ENCODE measurements at places on chromosomes 7 and 10.

- DNase-seq = no peak
Measured at GRCh38 chr10:133481086-133481643, 27.4 kb downstream of the SCART1 start.

DNA sequence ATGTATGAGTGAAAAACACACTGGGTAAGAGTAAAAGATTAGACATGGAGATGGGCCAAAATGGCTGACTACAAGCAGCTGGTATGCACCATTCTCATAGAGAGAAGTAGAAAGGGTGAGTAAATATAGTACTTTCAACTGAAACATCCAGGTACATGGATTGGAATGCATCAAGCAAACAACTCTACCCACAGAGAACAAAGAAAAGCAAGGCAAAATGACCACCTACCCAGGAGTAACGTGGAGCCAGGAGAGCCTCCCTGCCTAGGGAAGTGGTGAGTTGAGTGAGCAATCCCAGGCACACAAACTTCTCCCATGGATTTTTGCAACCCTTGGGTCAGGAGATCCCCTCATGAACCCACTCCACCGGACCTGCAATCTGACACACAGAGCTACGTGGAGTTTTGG lies 212.8 kb downstream of the PTN start:
- no peak for DNase-seq

- no peak for DNase-seq
Measured at GRCh38 chr7:16023046-16023445, 336.6 kb upstream of the MEOX2 start.

GRCh38 chr7:71843676-71844075 lies 568.5 kb downstream of the CALN1 start:
- DNase-seq = no peak

- no peak for DNase-seq
Measured at GRCh38 chr7:75808106-75808505, 5.5 kb downstream of the CCL24 start.

DNA sequence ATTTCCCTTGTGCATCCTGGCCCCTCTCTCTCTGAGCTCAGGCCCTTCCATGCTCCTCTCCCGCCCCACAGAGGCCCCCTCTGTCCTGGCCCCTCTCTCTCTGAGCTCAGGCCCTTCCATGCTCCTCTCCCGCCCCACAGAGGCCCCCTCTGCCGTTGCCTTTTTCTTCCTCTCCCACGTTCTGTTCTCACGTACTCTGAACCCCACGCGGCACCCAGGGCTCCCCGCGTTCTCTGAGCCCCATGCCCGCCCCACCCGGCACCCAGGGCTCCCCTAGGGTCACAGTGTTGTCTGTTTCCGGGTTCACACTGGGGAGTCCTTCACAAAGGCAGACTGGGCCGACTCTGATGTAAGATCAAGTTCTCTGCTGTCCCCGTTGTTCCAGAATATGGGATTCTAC lies 336.8 kb downstream of the DNAJB6 start:
- no peak for DNase-seq

DNA sequence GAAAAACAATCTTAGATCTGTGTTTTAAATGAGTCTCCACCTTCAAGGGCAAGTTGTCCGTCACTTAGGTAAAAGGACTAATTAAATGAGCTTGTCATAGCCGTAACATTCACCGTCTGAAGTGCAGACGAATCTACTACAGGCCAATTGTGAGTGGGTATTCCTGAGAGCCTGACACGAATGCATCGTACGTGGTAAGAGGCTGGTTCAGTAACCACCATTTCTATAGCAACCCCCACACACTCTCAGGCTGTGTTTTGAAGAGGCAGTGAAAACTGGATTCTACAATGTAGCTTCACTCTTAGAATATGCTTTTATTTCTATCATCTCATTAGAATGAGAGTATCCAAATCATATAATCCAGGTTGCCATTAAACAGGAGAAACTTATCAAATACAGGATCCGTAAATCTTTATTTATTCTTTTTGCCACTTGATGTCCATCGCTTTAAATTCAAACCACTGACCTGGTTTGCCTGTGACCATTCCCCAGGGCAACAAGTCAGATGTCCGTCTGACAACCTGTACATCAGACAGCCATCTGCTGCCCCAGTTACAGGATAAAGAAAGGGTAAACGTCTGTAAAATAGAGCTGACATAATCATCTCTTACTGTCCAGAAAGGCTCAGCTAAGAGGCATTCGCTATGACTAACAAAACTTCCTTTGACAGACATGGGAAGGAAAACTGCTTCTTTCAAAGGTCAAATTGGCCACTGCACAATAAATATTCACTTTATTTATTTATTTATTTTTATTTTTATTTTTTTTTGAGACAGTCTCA lies 70.3 kb upstream of the NMT2 start:
- DNase-seq = no peak

GRCh38 chr7:131905471-131905973 lies 349.1 kb upstream of the PODXL start:
- DNase-seq = no peak

GRCh38 chr7:98559958-98560357 lies 57.1 kb upstream of the NPTX2 start:
- DNase-seq = no peak

DNA sequence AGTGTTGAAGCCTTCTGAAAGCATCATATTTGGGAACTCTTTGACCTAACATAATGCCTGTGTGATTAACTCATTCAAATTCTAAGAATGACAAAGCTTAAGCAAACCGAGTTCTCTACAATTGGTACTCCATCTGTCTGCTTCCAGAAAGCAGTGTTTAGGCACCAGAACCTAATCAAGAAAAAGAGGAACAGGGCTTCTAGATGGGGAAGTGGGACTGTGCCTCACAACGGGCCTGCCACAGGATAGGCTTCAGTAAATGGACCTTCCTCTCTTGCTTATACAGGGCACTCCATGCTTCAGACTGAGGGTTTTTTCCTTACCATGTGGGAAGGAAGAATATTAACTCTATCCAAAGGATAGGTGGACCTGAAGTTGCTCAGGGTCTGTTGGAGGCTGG lies 808.1 kb downstream of the XPNPEP1 start:
- DNase-seq = no peak

DNA sequence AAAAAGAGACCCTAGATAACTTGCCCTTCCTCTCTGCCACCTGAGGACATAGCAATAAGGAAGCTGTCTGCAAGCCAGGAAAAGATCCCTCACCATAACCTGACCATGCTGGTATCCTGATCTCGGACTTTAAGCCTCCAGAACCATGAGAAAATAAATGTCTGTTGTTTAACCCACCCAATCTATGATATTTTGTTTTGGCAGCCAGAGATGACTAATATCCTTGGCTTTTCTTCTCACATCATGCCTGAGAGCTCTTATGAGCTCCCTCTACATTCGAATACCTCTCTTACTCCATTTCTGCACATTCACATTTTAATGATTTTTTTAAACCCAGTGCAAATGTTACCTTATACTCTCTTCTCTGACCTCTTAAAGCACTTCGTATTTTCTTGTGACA lies 214.0 kb upstream of the CHRM2 start:
- no peak for DNase-seq

DNA sequence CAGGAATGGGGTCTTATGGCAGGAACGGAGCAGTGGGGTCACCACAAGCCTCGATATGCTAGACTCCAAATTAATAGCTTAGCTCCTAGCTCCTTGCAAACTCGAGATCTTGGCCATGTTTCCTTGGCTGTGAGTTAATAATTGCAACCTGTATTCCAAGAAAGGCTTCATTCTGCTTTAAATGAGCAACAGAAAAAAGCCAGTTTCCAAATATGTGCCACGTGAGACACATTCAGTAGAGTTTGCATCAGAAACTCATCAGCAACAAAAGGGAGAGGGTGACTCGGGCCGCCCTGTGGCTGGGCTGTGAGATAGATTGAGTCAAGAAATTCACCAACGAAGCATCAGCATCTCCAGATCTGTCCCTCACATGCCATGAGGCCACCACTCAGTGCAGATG lies 112.0 kb downstream of the NPTX2 start:
- DNase-seq = no peak

DNA sequence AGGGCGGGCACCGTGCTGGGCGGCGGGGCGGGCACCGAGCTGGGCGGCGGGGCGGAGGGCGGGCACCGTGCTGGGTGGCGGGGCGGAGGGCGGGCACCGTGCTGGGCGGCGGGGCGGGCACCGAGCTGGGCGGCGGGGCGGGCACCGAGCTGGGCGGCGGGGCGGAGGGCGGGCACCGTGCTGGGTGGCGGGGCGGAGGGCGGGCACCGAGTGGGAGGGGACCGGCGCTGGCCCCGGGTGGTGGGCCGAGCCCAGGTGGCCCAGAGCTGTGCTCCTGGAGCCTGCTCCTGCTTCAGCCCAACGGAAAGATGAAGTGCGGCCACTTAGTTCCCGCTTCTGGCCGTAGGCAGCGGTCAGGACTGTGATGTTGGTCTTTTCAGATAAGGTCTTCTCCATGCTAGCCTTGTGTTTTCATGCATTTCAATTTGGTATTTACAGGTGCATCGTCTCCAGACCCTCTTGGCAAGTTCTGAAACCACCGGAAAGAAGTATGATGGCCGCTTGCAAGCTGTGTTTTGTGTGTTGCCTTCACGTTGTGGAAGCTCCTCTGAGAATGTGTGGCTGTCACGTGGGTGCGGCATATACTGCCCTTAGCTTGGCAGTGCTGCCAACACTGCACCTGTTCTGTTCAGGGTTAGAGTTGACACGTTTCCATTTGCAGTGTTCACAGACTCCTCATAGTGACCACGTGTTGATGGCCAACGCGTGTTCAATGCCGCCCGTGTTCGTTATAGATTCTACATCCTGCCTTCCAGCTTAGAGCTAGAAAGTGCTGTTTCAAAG lies 25.2 kb downstream of the IQCE start:
- no peak for DNase-seq

DNA sequence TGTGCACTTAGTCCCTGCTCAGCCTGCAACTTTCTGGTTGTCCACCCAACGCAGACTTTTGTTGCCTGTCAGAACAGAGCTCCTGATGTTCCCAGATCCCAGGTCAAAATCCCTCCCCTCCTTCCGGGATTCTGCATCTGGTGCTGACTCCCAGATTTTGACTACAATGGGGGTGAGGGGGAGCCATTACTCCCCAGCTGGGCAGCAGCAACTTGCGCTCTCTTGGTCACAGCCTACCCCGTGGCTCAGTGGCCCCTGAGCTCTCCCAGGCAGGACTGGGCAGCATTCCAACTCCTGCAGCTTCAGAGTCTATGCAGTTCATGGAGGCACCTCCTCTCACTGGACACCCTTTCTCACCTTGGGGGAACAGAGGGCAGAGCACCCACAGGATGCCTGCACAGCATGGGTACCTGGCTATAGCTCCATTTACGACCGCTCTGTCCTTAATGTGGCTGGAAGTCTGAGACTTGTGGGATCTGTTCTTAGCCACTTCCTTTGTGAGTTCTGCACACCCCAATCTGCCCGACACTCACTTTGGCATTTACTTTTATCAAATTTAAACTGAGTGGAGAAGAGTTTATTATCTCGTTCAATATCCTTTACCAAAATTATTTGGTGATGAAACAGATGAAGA lies 545.5 kb upstream of the MGMT start:
- no peak for DNase-seq

Measured in stimulated activated CD8-positive, alpha-beta memory T cell treated with anti-CD3 and anti-CD28 coated beads, Interleukin-7, amount 100 ng/mL, for 48 hours (primary cell).